ENCODE measurements at places on chromosomes 2 and 18.

DNA sequence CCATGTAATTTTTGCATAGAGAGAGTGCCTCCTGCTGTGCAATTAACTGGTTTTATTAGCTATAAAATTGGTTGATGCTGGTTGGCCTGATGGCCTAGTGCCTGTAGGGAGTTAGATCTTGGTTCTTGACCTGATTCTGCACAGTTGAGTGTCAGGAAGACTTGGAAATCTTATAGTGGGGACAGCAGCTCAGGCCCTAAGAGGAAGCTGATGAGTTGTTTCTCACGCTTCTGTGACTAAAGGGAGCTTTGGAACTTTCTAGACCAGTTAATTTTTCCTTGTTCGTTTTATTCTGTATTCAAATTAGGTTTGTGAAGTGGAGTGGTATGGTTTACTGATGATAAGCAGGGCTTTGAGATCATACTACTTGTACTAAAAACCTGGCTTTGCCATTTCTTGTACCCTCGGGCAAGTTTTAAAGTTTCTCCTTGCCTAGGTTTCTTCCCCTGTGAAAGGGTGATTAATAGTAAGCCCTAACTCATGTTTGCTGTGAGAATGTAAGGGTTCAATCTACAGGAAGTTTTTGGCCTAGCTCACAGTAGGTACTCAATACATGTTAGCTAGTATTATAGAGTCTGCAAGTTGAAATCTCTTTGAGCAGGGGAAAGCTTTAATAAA lies 82.1 kb downstream of the MAP3K20 start:
- DNase-seq, result no peak

GRCh38 chr2:150609831-150610582 lies 122.5 kb upstream of the RND3 start:
- no peak for DNase-seq

DNA sequence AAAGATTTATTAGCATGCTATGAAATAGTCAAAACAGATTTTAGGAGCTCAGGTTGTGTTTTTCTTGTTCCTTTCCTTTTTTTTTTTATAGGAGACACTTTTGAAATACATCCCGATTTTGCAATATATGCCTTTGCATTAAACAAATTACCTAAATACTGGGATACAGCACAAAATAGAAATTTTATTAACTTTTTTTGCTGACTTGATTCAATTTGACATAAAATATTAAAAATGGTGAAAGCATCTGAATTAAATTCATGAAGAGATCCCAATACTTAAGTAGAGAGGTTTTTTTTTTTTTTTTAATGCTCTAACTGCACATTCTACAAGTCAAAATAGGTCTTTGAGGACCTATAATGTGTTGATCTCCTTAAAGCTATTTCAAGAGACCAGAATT lies 939.5 kb upstream of the CHAC2 start:
- no peak for DNase-seq

DNA sequence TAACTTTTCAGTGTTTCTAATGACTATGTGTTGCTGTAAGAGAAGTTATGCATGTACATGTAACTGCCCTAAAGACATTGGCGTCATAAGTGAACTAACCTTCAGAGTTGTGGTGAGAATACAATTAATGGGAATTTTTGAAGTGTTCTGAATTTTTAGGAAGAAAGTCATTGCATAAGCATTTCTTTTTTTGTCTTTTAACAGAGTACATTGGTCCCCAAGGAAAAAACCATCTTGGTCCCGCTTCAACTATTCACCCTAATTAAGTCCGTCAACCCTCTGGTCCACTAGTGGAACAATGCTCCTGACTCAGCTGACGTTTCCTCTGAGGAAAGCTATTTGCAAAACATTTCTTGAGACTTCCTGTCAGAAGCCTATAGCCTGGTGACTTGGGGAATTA lies 41.1 kb upstream of the VIT start:
- no peak for DNase-seq

- DNase-seq, result no peak
These were observed 43.0 kb upstream of the MSTN start for GRCh38 chr2:190105554-190105953.

DNA sequence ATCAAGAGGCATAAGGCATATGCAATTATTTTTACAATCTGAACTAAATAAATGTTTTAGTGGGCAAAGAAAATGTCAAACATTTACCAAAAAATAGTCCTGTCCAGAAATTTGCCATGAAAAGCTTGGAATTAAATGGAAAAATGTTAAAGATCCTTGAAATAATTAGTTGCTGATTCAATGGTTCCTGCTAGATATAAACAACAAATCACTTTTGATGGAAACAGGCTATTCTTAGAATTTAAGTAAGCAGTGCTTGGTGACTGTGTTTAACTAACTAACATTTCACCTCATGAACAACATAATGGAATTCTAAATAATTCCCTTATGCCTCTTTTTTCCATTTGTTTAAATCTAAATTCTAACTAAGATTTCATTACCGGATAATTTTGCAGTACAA lies 3.9 kb downstream of the RND3 start:
- no peak for DNase-seq

DNA sequence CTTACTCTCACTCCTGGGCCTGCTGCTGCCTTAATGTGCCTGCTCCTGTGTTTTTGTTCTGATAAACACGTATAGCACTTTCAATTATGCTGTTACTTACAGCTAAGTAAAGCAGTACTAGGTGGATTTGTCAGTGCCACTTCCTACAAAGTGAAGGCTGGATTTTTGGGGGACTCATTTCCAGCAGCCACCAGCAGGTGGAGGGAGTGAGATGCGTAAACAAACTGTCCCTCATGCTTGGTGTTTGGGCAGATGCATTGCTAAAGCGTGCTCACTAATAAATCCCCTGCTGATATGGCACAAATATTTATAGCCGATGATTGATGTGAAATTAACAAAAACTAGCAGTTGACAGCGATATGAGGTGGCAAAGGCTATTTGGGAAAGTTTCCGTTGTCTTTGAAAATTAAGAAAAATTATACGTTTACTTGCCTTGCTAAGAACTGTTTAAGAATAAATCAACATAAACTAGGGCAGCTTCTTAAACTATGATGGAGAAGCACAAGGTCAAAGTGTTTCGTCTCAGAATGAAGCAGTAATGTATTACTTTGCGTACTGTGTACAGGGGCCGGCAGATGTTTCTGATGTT lies 101.7 kb downstream of the AGAP1 start:
- DNase-seq, result no peak

DNA sequence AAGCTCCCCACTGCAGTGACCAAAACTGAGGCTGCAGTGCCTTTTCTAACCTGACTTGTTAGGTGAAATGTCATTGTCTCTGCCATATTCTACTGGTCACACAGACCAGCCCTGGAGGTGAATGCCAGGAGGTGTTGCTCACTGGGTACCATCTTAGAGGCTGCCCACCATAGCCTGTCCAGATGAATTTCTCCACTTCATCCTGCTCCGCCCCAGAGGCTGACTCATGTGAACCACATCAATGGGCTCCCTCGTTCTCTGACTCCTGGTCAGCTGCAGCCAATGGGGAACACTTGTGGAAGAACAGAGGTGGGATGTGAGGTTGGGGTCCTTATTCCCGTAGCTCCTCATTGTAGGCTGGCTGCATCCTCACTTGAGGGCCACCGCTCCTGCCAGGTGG lies 3.4 kb upstream of the NARS1 start:
- no peak for DNase-seq

GRCh38 chr18:52009958-52010357 lies 330.0 kb upstream of the DCC start:
- DNase-seq, result no peak

GRCh38 chr2:70073493-70073892 lies 13.8 kb upstream of the PCBP1 start:
- no peak for DNase-seq

DNA sequence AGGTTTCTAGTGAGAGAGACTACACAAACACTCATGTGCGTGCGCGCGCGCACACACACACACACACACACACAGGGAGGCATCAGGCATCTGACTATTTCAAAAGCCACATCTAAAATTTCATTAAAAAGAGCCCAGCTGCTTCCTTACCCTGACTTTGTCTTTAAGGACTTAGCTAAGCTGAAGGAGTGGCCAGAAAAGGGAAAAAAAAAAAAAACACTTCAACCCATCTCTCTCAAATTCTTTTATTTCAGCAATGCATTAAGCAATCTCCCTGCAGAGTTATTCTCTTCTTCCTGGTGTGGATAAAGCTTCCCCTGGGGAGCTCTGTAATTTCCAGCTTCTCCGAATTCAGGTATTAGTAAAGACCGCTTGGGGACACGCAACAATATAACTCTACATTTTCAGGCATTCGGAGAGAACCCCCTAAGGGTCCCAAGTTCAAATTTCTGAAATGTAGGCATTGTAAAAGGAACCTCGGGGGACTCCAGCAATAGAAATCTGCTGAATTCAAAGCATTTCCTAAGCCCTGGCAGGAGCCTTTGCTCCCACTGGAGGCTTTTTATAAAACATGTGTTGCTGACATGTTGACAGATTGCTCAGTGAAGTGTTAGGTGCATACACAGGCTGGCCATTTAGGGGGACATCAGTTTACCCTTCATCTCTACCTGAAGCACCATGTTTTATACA lies 67.0 kb downstream of the ZNF521 start:
- no peak for DNase-seq

All from stimulated activated CD4-positive, alpha-beta T cell treated with anti-CD3 and anti-CD28 coated beads, Interleukin-15, amount 100 ng/mL, for 1 hour (primary cell).